ENCODE measurements at places on chromosomes 2 and 18.

- no peak for DNase-seq
Observed at GRCh38 chr2:8455236-8456150, 226.4 kb upstream of the ID2 start.

DNA sequence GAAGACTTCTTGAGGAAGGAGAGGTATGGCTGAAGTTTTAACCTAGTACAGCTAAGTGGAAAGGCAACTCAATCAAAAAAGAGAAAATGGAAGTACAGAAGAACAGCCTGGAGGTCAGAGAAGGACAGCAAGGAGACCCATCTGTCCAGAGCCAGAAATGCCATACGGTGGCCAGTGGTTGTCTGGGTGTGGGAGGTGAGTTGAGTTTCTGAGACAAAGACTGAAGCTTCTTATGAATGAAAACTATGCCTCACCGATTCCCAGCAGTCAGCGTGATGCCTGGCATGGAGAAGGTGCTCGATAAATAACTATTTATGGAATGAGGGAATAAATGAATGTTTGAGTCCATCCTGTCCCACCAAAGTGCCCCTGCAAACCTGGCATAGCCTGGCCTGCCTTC lies 98.8 kb downstream of the MRO start:
- DNase-seq, result no peak

- no peak for DNase-seq
Observed at GRCh38 chr2:72135921-72136320, 11.7 kb downstream of the CYP26B1 start.

- DNase-seq, result no peak
Observed at GRCh38 chr2:240905176-240905781, 857 bp upstream of the CROCC2 start.

DNA sequence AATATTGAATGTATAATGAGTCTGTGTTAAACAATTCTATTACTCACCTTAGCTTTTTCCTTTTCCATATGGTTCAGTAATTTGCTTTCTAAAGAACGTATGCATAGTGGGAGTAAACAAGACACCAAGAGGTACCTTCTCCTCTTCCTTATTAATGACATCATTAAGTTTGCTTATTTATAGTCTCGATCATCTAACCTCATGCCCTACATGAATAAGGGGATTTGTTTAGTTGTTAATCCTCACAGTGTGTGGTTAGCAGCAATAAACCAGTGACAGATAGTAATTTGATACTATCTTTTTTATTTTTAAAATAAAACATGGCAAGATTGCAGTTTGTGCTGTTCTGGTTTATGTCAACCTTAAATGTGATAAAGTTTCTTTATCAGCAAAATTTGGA lies 69.7 kb downstream of the COBLL1 start:
- no peak for DNase-seq

GRCh38 chr2:232190796-232191195 lies 187.8 kb upstream of the ALPP start:
- DNase-seq, result no peak

DNA sequence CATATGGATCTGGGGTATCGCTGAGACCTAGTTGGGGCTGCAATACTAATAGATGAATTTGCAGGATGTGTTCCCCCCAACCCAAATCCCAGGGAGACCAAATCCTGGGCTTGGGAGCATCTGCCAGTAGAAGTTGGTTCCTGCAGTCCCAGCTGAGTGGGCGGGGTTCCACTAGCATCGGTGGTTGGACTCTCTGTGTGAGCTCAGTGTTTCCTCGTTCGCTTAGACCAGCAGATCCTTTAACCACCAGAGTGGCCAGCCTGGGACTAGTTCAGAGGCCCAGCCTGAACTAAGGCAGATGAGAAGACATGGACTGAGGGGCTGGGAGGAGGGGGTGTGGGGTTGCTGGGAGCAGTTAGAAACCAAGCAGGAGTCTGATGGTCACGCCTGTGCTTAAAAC lies 40.7 kb downstream of the PCARE start:
- DNase-seq, result no peak

GRCh38 chr2:41194230-41194629 lies 742.3 kb upstream of the SLC8A1 start:
- DNase-seq, result no peak

GRCh38 chr2:144211826-144212225 lies 308.1 kb downstream of the ZEB2 start:
- DNase-seq, result no peak

DNA sequence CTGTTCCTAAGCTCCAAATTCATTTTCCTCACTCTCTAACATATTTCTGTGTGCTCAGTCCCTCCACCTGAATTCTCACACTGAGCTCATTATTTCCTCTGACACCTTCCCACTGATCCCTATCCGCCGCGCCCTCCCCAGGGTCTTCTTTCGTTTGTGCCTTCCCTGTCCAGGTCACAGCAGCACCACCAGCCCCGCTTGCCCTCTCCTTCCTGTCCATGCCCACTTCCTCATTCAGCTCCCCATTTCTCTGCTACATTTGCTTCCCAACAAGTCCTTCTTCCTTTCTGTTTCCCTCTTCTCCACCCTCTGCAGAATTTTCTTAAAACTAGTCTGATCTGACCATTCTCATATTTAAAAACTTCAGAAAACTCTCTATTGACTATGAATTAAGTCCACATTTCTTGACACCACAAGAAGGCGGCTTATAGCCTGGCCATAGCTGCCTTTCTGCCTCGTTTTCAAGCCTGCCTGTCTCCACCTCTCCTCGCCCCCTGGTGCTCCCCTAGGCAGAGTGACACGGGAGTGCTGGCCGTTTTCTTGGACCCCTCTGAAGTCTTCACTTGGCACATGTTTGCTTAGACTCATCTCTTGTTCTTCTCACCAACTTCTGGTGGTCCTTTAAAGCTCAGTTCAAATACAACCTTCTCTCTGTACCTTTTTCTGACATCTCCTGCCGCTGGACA lies 138.7 kb upstream of the BOD1L2 start:
- no peak for DNase-seq

- DNase-seq, result no peak
Observed at GRCh38 chr2:183269956-183270355, 145.7 kb downstream of the NUP35 start.

DNA sequence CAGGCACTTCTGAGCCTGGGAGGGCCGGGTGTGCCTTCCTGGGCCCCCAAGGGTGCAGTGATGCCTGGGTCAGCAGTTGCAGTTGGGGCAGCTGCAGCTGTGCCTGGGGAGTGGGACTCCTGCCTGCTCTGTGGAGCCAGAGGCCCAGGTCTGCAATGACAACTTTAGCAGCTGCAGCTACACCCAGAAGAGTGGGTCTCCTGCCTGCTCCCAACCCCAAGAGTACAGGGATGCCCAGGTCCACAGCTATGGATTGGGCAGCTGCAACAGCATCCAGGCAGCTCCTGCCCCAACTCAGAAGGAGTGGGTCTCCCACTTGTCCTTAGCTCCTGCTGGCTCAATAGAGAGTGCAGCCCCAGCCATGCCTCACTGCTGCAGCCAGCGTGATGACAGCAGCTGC lies 73.0 kb upstream of the ST3GAL5 start:
- DNase-seq, result no peak

- DNase-seq, result no peak
Observed at GRCh38 chr2:29700560-29700959, 220.8 kb downstream of the ALK start.

DNA sequence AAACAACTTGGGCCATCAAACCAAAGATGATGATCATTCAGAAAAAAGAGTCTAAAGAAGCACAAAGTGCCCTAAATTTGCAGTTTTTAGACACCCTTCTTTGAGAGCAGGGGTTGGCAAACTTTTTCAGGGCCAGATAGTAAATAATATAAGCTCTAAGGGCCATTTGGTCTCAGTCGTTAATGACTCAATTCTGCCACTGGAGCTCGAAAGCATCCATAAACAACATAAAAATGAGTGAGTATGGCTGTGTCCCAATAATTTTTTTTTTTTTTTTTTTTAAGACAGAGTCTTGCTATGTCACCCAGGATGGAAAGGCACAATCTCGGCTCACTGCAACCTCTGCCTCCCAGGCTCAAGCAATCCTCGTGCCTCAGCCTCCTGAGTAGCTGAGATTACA lies 152.3 kb downstream of the DTNB start:
- no peak for DNase-seq

DNA sequence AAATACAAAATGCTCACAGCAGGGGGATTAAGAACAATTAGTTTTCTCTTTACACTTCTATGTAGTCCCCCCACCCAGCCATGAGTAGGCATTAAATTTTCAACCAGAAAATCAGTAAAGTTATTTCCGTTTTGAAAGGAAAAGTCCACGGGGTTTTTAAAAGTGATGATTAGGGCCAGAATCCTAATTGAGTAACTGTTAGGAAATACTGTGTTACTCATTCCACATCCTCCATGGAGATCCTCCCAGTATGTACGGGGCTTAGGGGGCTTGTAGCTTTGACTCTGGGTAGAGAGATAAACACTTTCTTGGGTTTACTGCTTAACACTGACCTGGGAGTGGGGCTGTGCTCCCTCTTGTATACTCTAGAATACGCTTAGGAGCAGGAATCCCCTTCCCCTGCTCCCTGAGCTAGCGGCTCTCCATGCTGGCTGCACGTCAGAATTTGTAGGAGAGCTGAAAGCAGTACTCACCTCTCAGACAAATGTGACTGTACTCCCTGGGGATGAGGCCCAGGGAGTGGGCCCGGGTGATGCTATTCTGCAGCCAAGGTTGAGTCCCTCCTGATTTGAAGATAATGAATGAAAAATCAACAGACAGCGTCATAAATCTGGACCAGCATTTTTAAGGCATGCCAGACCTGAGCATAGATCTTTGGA lies 100.5 kb downstream of the SLC4A3 start:
- no peak for DNase-seq

- no peak for DNase-seq
Observed at GRCh38 chr2:173654896-173655265, 300.2 kb downstream of the CDCA7 start.

GRCh38 chr2:68799140-68800026 lies 64.8 kb downstream of the ARHGAP25 start:
- DNase-seq, result no peak

DNA sequence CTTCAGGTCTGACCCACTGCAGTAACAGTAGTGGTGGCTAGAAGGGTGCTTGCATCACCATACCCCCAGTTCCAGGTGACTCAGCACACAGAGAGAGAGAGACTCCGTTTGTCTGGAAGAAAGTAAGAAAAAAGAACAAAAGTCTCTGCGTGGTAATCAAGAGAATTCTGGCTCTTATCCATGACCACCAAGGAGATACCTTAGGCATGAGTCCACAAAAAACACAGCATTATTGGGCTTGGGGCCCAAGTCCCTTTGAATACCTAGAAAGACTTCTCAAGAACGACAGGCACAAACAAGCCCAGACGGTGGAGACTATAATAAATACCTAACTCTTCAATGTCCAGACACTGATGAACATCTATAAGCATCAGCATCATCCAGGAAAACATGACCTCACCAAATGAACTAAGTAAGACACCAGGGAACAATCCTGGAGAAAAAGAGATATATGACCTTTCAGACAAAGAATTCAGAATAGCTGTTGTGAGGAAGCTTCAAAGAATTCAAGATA lies 21.7 kb upstream of the BAZ2B start:
- no peak for DNase-seq

GRCh38 chr18:58113337-58113736 lies 69.3 kb downstream of the NEDD4L start:
- no peak for DNase-seq

DNA sequence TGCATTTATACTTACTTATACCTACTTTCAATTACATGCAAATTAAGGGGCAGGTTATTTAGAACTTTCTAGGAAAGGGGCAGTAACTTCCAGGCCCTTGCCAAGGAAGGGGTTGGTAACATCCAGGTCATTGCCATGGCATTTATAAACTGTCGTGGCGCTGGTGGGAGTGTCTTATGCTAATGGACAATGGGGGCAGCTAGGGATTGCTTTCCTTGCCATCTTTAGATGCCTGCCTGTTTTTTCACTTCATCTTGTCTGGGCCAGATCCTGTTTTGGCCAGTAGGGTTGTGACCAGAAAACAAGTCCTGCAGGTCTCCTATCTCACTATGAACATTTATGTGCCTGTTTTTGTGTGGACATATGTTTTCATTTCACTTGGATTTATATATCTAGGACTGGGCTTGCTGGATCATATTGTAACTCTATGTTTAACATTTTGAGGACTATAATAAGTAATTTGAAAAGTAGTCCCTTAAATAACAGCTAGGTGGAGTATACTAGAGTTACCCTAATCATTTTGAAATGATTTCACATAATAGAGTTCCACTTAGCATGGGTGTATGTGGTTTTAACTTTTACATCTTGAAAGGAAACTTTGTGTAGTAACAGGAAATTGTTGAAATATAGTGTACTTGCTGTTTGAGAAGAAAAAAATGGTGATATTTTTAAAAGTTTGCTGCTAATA lies 56.1 kb downstream of the LCLAT1 start:
- no peak for DNase-seq

- no peak for DNase-seq
Observed at GRCh38 chr2:238449241-238449640, 22.5 kb downstream of the ASB1 start.

- no peak for DNase-seq
Observed at GRCh38 chr2:104752504-104752903, 101.4 kb upstream of the POU3F3 start.

- DNase-seq, result no peak
Observed at GRCh38 chr2:145383961-145384360, 864.0 kb upstream of the ZEB2 start.

DNA sequence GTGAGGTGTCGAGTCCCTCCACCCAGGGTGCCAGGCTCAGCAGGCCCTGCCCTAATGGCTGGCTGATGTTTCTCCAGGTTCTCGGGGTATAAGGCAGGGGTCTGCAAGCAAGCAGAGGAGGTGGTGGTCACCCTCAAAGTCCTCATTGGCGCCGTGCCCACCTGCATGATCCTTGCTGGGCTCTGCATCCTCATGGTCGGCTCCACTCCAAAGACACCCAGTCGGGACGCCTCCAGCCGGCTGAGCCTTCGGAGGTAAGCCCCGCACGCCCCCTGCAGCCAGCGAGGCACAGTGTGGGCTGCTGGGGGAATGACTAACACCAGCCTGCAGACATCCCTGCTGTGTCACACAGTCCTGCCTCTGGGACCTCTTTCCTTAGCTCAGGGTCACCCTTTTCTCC lies 14.1 kb downstream of the MFSD2B start:
- no peak for DNase-seq

DNA sequence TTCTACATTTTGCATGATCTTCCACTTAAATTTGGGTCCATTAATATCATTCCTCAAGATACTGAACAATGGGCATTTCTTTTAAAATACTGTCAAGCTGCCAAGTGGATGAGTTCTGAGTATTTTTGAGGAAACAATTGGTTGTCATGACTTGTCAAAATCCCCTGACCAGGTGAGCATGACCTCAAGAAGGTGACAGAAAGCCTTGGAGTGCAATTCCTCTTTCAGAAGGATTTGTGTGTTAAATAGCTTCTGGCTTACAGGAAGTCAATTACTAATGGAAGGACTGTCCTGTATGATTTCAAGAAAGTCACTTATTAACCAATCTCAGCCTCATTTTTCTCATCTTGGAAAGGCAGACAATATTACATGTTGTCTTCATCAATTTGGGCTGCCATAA lies 460.6 kb downstream of the TSN start:
- DNase-seq, result no peak
